Activated CD4-positive, alpha-beta T cell treated with anti-CD3 and anti-CD28 coated beads for 24 hours (primary cell): ENCODE measurements at places on chromosomes 6 and 20.

DNA sequence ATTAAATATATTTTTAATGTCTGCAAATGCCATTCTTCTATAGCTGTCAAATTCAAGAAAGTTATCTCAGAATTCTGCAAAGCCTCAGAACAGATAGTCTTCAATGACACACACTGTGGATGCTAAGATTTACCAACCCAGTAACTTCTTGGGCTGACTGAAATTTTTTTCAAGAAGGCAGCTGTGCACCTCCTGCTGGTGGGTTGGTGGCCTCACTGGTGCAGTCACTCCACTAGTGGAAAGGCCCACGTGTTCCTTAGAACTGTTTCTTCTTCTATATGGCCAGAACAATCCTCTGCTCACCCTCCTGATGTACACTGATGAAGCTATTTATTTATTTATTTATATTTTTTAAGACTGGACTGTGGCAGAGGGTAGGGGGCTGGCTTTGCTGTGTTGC, 28.1 kb upstream of the MTCL3 start:
- DNase-seq, result no peak

DNA sequence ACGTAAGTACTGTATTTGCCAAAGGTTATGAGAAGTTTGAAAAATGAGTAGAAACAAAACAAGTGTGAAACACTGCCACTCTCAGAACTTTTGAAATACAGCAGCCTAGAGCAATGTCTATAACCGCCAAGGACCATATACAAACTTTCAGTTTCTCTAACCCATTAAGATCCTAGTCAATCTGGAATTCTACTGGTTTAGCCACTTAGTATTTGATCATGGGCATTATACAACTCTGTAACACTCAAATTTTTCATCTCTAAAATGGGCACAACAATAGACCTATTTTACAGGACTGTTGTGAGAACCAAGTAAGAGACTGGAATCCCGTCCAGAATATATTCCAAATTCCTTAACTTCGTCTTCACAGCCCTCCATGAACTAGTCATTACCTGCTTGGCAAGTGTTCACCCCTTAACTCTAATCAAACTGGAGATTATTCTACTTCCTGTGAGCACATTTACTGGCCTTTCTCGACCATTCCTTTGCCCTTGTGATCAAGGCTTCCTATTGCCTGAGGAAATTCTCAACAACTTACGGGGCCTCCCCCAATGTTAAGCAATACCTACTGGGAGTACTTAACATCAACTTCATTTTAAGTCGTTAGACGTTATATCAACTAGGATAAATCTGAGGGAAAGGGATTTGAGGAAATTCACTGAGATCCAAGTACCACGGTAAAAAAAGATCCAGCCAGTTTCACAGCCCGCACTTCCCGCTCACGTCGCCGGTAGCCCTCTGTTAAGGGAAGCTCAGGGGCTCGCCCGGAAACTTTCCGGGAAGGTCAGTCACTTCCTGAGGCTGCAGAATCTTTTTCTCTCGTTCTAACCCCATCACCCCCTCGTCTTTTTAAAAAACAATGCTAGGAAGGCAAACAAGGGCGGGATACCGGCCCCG, 1.1 kb downstream of the EIF2S2 start:
- DNase-seq, result no peak

- no peak for DNase-seq
Measured at GRCh38 chr6:4354181-4354580, 218.8 kb upstream of the ECI2 start.

- no peak for DNase-seq
Measured at GRCh38 chr6:131937226-131937625, 13.9 kb downstream of the CCN2 start.

GRCh38 chr6:90305800-90306448, 9.3 kb upstream of the BACH2 start:
- no peak for DNase-seq

- DNase-seq, result no peak
Measured at GRCh38 chr6:133895573-133896343, 6.8 kb downstream of the TCF21 start.

GRCh38 chr6:167733740-167734661, 92.7 kb upstream of the AFDN start:
- no peak for DNase-seq

- no peak for DNase-seq
Measured at GRCh38 chr6:135116571-135116970, 61.9 kb upstream of the HBS1L start.

DNA sequence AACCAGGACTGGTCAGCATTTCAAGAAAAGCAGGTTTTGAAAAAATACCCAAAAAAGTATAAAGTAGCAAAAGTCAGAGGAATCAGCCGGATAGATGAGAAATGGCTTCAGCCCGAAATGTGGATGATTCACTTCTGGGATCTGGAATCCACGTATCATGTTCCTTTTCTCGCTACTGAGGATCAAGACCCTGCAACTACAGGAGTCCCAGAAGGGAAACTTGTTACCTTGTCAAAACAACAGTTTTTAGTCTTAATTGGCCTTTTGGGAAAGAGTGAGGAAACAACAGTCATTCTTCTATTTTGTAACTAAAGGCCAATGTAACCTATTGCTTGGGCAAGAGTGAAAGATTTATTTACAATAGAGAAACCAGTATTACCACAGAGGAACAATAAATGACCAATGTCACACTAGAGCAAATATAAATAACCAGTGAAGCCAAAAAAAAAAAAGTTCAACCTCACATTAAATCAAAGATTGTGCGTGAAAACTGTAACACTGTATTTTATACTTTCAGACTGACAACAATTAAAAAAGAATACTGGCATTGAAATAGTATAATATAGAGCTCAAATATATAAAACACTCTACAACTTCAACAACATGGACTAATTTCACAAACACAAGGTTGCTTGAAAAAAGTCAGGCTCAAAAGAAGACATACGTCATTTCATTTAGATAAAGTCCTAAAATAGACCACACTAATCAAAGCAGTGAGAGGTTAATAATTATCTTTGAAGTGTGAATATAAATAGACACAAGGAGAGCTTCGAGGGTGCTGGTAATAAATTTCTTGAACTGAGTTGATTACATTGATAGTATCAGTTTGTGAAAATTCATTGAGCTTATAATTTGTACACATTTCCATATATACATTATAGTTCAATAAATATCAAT, 116.2 kb downstream of the GFRAL start:
- DNase-seq, result no peak

DNA sequence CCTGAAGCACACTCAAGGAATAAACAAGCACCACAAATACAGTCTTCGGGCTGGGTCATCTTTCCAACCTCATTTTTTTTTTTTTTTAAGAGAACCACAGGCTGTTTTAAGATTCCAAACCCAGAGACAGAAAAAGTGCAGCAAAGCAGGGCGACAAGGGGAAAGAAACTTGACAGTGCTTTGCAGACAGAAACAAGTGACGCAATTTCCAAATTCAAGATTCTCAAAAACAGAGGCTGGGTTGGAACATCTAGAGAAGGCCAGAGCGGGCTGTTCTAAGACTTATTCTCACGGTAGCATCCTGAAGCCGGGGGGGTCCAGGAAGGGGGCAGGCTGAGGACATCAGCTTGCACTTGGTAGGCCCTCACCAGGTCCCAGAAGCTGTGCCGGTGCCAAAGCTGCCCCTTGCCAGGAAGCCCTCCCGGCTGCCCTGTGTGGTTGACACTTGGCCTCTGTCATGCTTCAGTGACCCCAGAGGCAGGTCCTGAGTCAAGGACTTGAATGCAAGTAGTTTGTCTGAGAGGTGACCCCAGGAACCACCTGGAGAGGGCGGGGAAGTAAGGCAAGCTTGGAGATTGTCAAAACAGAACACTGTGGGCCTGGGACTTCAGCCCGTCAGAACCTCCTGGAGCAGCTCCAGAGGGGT, 50.5 kb downstream of the BMP7 start:
- no peak for DNase-seq
